ENCODE measurements at places on chromosomes 13 and 19.

DNA sequence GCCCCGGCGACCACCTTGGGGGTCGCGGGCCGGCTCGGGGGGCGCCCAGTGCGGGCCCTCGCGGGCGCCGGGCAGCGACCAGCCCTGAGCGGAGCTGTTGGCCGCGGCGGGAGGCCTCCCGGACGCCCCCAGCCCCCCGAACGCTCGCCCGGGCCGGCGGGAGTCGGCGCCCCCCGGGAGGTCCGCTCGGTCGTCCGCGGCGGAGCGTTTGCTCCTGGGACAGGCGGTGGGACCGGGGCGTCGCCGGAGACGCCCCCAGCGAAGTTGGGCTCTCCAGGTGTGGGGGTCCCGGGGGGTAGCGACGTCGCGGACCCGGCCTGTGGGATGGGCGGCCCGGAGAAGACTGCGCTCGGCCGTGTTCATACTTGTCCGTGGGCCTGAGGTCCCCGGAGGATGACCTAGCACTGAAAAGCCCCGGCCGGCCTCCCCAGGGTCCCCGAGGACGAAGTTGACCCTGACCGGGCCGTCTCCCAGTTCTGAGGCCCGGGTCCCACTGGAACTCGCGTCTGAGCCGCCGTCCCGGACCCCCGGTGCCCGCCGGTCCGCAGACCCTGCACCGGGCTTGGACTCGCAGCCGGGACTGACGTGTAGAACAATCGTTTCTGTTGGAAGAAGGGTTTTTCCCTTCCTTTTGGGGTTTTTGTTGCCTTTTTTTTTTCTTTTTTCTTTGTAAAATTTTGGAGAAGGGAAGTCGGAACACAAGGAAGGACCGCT is 729 bp downstream of the STK11 start:
- no peak for DNase-seq

DNA sequence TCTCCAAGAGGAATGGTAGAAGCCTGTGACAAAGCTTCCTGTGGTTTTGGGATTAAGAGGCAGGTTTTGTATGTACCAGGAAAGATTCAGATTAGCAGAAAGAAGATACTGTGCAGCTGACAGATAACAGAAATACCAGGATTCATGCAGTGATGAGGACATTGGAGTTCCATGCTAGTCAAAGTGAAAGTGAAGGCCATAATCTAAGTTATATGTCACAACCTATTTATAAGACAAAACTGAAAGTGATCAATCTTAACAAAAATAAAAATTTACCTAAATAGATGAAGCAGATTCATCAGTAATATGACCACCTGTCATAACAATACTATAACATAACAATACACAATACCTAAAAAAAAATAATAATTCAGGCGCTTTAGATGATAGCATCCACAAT is 1305.2 kb upstream of the PCDH9 start:
- no peak for DNase-seq

- no peak for DNase-seq
These were observed 602.2 kb downstream of the UQCRFS1 start for GRCh38 chr19:28610731-28611130.

DNA sequence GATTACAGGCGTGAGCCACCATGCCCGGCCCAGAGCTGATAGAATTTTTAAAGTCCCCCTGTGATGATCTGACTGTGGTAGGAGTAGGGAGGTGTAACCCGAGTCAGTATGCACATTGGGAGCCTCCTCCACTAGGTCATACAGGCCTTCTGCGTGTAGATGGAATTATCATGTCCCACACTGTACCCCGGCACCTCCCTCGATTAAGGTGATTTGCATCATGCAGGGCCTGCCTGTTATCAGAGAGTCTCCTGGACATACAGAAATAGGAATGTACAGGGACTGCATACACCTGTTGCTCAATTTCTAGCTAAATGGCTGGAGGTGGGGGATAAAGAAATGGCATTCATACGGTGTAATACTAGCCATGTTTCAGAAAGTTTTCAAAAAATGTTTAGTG is 922 bp upstream of the ERVK3-1 start:
- DNase-seq, result no peak

GRCh38 chr13:40024967-40025714 is 369.7 kb downstream of the COG6 start:
- no peak for DNase-seq

DNA sequence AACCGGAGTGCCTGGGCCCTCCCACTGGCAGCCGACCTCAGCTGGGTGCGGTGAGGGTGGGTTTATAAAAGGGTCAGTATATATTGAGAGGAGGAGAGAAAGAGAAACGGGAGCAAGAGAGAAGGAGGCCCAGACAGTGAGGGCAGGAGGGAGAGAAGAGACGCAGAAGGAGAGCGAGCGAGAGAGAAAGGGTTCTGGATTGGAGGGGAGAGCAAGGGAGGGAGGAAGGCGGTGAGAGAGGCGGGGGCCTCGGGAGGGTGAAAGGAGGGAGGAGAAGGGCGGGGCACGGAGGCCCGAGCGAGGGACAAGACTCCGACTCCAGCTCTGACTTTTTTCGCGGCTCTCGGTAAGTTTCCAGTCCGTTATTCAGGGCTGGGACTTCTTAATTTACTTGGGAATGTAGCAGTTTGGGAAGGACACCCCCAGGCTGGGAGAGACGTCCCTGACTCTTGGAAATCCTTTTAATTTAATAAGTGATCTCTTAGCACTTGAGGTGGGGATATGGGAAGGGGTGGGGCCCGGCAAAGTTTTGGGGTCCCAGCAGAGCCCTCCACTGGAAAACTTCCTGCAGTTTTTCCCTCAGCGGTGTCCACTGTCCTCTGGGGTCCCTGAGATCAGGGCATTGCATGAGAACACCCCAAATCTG is at the start of gene EMP3:
Gene EMP3 (plus strand): TSS at position 288 of the 646 bp plus-strand sequence. CDS start 1,293 bp downstream, outside the sequence.
- peak; percentile 86 for DNase-seq

DNA sequence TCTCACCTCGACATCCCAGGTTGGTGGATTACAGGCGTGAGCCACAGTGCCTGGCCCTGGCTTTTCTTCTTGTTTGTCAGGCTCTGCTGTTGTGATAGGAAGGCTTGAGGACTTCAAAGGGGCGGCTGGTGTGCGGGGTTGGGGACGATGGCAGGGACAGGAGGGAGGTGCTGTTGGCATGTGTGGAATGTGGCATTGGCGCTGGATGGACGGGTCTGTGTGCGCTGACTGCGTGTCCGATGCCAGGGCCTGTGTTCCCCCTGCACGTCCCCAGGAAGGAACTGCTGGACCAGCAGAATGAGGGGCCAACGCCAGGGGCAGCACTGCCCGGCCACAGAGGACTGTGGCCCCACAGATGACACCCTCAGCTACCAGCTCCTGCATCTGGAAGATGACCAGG is 12.7 kb upstream of the PTBP1 start:
- DNase-seq, result no peak

DNA sequence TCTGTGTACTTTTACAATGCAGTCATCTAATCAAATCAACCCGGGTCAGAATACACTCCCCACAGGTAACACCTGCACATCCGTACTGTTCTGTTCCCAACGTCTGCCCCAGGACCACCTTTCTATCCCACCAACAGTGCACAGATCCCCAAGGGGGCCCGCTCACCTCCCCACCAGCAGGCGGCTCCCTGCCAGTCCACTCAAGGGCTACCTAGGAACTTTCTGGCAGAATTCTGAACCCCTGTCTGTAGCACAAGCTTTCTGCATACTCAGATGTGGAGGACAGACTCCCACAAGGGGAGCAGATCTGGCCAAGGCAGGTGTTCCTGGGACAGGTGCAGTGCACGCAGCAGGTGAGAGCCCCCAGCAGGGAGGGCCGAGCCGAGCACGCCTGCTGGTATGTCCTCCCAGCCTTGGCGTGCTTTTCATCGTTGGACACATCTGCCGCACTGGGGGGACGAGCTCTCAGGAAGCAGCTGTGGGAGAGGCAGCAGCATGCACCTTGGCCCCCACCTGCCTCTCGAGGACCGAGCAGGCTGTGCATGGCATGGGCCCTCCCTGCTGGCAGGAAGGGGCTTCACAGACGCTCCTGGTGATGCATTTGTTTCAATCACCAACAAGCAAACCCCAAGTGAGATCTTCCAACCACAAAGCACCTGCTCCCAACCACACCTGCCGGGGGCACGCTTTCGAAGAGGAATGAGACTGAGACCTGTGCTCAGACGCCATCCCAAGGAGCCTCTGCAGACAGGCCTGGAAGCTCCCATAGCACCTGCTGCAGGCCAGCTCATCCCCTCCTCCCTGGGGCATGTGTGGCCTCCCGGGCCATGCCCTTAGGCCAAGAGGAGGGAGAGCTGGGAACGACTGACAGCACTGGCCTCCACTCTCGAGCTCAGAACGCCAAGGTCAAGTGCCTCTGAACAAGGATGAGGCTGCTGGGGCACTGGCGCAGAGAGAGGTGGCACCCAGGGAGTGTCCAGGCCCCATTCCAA is 35.9 kb downstream of the RAB20 start:
- no peak for DNase-seq

GRCh38 chr13:36051082-36051481 is 80.1 kb downstream of the DCLK1 start:
- DNase-seq, result no peak

DNA sequence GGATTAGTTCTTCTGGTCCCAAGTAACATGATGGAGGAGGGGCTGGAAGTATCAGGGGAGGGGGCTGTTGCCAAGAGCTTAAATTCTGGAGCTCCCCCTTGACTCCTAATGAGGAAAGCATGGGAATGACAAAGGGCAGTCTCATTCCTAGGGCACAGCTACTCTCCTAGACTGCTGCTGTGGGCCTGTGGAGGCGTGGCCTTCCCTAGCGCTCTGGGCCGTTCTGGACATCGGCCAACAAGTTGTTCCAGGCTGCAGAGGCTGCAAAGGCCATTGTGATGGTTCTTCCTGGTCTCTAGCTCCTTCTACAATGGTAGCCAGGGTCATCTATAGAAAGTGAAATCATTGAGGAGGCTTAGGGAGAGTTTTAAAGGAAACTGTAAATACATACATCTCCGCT is 916.6 kb downstream of the DIAPH3 start:
- DNase-seq, result no peak

- no peak for DNase-seq
These were observed 5.1 kb downstream of the GAMT start for GRCh38 chr19:1396019-1396767.

DNA sequence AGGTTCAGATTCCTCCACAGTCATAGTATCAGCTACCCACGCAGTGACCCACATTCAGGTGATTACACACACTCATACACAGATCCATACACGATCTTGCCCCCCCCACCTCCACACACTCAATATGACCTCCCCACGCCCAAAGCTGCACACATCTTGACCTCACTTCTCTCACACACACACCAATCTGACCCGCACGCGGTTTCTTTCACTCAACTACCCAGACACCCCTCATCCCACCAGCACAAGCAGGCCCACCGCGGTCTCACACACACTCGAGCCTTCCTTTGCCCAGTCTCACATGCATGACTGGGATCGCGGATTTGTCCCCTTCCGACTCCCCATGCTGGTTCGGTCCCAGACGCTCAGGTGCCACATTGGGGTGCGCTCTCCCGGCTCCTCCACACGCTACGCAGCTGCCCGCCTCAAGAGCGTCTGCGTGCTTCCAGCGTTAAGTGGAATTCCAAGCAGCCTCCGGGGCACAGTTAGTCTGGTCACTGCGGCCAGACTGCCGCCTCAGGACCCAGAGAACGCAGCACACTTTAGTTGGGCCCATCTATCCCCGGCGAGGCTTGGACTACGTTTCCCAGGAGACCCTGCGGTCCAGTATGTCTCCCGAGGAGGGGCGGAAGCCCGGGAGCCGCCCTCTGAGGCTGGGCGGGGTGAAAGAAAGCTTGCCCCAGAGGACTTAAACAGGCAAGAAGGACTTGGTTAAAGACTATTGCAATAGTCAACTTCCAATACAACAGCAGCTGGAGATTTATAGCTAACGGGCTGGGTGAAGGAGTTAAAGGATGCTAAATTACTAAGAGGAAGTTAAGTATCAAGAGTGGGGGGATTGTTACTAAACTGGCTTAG is 746 bp upstream of the ZNF345 start:
- peak; percentile 91 for DNase-seq

Data from left kidney (tissue), 8 donors.